ENCODE measurements at places on chromosomes 6 and 20. TPM values are rescaled to one million over a fixed set of nuclear protein-coding genes. Genes with fewer than 3 reads are reported as not detected.
A peak's percentile ranks its signal among the peaks of the same experiment; 100 is the strongest.

- no peak overlapping the region for H3K27ac ChIP-seq
- no peak overlapping the region for H3K4me3 ChIP-seq
- no peak for DNase-seq
- H3K27me3 ChIP-seq: no peaks in the 10 kb centered on the region
- no peaks in the 10 kb centered on the region for H3K4me1 ChIP-seq
Measured at GRCh38 chr6:60991427-60992028, 1294.5 kb downstream of the KHDRBS2 start.

Gene CTCFL
- not detected for total RNA-seq

Gene PRPH2
- not detected for total RNA-seq

Gene SSTR4
- total RNA-seq: not detected

GRCh38 chr6:166767230-166767629 lies 140.2 kb upstream of the RPS6KA2 start:
- no peak overlapping the region for H3K4me3 ChIP-seq
- DNase-seq: no peak
- H3K36me3 ChIP-seq: no peaks in the 10 kb centered on the region
- no peak overlapping the region for H3K27ac ChIP-seq

DNA sequence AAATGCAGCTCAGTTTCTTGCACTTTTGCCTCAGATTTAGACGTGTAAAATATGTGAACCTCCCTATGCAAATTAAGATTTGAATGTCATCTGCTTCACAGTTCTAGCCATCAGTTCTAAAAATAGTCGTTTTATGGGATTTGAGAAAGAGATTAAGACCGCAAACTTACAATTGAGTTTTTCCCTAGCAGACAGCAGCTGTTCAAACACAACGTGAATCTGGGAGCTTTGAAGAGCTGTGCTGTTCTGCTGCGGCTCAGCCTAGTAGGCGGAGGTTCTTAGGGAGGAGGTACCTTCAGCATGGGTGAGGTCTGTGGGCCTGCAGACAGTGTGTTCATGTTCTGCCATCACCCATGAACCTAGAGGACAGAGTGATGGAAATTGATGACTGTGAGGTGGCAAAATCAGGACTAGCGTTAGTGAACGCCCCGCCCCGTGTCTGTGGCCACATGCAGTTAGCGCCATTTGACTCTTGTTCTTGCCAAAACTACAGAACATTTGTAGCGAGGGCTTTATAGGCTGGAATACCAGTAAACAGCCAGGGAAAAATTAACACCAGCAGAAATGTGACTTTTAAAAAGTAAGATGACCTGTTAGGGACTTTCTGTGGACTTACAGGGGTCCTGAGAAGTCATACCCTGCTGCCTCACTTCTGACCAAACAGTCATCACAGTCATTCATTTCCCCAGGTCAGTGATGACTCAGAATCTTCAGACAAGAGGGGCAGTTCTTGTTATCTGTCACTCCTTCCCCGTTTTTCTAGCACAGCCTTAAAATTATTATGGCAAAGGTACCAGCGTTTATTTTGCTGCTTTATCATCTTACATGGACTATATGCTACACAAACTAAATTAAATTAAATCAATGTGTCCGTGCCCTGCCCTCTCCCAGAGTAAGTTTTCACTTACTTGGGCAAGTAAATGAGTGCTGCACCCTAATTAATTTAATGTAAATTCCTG lies 84.3 kb upstream of the TMEM181 start:
- H3K4me1 ChIP-seq: no peaks in the 10 kb centered on the region
- H3K4me3 ChIP-seq: no peak overlapping the region
- peaks cover 15% of the 10 kb centered on the region for H3K36me3 ChIP-seq
- no peak for DNase-seq
- no peak overlapping the region for H3K27ac ChIP-seq

DNA sequence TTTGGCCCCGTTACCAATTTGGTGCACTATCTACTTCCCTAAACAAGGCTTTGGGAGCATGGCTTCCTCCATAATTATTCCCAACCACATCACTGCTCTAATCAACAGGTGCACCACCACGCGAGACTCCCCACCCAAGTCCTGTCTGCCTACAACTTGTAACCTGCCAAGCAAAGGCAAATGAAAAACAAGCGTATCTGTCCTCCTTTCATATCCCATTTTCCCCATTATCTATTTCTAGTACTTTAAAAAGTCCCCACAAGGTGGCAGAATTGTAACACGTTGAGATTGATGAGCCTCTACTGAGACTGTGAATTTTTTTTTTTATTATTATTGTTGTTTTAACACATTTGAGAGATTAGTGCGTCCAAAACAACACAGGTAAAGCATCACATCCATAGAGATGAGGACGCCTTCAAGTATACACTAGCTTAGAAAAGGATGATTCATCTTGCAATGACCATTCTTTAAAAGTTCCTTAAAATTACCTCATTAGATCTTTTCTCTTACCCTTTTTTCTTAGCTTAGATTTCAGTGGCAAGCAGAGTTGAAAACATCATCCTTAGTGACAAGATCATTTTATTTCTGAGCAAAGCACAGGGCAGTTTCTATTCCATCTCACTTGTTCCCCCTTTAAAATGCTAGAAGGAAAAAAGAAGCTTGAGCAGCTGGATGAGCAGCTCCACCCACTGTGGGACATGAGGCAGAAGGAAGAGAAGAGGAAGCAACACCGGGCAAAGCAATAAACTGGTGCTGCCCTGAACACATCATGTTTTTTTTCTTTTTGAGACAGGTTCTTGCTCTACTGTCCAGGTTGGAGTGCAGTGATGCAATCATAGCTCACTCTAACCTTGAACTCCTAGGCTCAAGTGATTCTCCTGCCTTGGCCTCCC lies 210.8 kb downstream of the ARHGAP18 start:
- no peaks in the 10 kb centered on the region for H3K27me3 ChIP-seq
- no peak for DNase-seq
- peak overlapping the region; percentile 46 for H3K4me3 ChIP-seq

Gene FOXS1
- total RNA-seq: not detected

DNA sequence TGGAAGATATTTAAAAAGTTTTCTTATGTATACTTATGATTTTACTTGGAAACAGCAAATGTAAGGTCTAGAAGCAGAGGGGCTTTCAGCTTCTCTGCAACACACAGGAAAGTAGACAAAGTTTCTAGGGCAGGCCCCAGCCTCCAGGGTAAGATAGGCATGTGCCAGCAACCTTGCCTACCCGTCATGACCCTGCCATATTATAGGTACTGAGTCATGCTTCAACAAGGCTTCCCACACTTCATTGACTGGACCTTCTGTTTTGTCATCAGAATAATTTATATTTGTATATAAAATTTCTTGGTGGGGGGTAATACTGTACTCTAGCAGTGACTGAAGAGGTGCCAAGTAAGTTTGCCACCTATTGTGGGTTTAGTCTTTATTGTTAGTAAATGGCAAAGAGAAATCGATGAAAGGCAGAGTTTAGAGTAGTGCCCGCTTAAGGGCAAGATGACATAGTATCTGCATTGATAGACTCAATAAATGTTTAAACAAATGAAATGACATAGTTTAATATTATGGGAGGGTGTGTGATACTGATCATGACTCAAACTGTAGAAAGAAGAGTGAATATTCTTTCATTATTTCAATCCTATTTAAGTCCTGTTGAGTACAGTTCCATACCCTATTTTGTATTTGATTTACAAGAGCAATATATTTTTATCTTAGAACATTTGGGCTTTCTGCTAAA lies 95.6 kb downstream of the JARID2 start:
- H3K4me1 ChIP-seq: peaks cover 79% of the 10 kb centered on the region
- DNase-seq: peak; percentile 40
- peaks cover 8% of the 10 kb centered on the region for H3K36me3 ChIP-seq
- H3K27ac ChIP-seq: peak overlapping the region; percentile 86
- peak overlapping the region; percentile 66 for H3K4me3 ChIP-seq

Gene PAK5
- total RNA-seq: not detected

Gene NNAT
- total RNA-seq: 0.47 TPM

GRCh38 chr6:141946502-141946901 lies 186.2 kb upstream of the GJE1 start:
- H3K36me3 ChIP-seq: peaks cover 2% of the 10 kb centered on the region
- no peak overlapping the region for H3K27ac ChIP-seq
- H3K4me3 ChIP-seq: no peak overlapping the region
- no peaks in the 10 kb centered on the region for H3K27me3 ChIP-seq

- no peak for DNase-seq
- no peaks in the 10 kb centered on the region for H3K4me1 ChIP-seq
- no peaks in the 10 kb centered on the region for H3K36me3 ChIP-seq
- H3K4me3 ChIP-seq: no peak overlapping the region
- H3K27me3 ChIP-seq: peaks cover 11% of the 10 kb centered on the region
Measured at GRCh38 chr6:46539866-46540265, 48.6 kb upstream of the RCAN2 start.

DNA sequence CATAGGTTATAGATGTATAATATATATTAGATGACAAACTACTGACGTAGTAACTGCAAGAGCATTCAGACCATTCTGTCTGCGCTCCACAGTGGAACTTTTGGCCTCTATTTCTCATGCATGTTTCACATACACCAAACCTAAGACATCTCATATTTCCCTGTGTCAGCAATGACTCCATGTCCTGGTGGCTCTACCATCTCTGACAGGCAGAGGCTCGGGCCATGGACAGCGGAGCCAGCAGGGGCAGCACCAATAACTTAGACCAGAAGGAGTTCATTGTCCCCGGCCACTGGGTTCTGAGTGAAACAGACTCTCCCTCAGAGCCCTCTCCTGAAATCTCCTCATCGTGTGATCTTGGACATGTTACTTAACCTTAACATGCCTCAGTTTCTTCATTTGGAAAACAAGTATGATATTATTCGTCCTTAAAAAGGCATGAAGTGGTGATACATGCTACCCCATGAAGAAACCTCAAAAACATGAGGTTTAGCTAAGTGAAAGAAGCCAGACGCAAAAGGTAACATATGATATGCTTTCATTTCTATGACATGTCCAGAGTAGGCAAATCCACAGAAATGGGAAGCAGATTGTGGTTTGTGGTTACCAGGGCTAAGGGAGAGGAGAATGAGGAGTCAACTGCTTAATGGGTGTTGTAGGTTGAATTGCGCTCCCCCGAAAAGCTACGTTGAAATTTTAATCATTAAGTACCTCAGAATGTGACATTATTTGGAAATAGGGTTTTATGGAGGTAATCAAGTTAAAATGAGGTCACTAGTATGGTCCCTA lies 564.0 kb upstream of the JARID2 start:
- DNase-seq: no peak
- H3K4me1 ChIP-seq: no peaks in the 10 kb centered on the region
- no peaks in the 10 kb centered on the region for H3K27me3 ChIP-seq
- no peak overlapping the region for H3K27ac ChIP-seq
- no peaks in the 10 kb centered on the region for H3K36me3 ChIP-seq
- H3K4me3 ChIP-seq: no peak overlapping the region

Gene NKAIN4
- total RNA-seq: not detected

Gene MAD2L1BP
- 31.7 TPM for total RNA-seq

GRCh38 chr20:2752567-2753460 lies 47.6 kb downstream of the CPXM1 start:
- no peak overlapping the region for H3K27ac ChIP-seq
- H3K4me1 ChIP-seq: peaks cover 31% of the 10 kb centered on the region
- H3K4me3 ChIP-seq: peak overlapping the region; percentile 74

DNA sequence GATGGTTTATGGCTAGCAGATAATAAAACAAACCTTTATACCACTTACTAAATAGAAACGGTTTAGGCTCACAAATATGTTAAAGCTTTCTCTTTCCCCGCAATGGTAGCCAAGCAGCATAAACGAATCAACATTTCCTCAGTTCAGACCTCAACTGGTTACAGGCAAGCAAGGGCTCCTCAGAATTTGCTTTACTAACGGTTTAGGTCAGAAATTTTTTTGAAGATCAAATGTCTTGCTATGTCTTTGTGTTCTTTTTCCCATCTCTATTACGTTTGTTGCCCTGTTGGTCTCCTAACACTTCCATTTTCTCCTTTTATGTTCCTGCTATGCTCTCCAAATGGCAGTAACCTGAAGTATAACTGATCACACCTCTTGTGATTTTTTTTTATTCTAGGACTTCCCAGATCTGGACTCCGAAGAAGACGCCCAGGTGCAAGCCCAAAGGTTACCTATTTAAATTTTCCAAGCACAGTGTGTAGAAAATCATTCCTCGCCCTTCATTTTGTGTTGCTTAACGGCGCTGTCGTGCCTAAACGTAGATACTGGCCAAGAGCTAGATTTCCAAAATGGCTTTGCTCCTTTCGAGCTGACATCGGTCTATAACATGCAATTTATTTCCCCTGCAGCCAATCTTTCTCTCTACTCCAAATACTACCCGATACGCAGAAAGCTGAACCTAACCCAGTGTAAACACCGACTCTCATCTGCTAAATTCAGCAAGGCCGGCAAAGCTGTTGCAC lies 717 bp upstream of the ASF1A start:
- H3K4me1 ChIP-seq: peaks cover 54% of the 10 kb centered on the region
- H3K36me3 ChIP-seq: peaks cover 32% of the 10 kb centered on the region
- peak; percentile 72 for DNase-seq
- no peaks in the 10 kb centered on the region for H3K27me3 ChIP-seq
- peak overlapping the region; percentile 91 for H3K4me3 ChIP-seq

DNA sequence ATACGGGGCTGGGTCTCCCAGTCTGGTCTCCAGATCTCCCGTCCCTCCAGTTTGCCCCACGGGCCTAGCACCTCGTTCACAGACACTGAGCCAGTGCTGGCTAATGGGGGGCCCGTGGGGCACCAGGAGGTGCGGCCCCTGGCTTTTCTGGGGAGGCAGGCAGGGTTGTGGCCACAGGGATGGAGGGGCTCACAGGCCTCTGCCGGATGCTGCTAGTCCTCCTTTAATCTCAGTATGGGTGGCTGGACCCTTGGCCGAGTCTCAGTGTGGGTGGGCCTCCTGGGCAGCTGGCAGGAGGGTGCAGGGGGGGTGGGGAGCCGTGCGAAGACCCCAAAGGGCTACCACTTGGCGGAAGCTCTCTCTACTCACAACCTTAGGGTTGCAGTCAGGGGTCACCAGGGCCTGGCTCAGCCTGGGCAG lies 1.6 kb upstream of the SOX18 start:
- H3K27ac ChIP-seq: no peak overlapping the region
- peaks cover 46% of the 10 kb centered on the region for H3K27me3 ChIP-seq
- H3K4me3 ChIP-seq: no peak overlapping the region
- DNase-seq: no peak
- peaks cover 6% of the 10 kb centered on the region for H3K4me1 ChIP-seq

Gene LPIN3
- total RNA-seq: 0.86 TPM

Data from activated CD8-positive, alpha-beta T cell treated with anti-CD3 and anti-CD28 coated beads for 36 hours (primary cell).